ENCODE measurements at places on chromosomes 2 and 18.

- no peak for DNase-seq
These were observed 48.9 kb downstream of the BMP10 start for GRCh38 chr2:68822207-68822872.

DNA sequence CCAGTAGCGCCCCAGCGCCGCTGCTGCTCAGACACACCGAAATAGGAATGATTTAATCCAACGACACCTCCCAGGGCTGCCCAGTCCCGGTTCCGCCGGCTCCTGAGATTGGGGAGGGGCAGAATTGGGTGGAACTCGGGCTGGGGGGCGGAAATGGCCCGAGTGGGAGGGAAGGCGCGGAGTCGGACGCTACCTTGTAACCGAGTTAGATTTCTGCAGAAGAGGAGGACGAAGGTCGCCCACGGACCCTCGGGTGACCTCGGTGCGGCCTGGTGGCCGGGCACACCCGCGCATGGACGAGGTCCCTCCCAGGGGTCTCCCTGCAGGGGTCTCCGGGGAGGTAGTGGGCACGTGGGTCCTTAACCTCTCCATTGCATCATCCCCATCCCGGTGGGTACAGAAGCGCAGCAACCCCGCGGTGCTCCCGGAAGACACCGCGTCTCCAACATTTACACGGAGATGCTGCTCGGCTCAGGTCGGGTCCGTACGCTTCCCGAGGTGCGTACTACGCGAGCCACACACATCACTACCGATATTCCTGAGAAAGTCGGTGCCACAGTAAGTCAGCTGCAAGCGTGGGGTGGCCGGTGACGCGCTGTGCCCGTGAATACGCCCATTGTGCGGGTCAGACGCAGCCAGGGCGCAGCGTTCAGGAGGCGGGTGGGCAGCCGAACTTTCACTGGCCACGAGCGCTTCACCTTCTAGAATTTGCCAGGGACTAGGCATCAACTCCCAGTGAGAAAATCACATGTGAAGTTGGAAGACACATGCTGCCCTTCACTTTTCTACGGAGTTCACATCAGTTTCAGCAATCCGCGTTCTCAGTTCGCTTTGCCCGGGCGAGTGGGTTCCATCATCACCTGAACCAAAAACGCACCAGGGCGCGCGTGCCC, 3.0 kb downstream of the ZNF516 start:
- DNase-seq, result no peak

DNA sequence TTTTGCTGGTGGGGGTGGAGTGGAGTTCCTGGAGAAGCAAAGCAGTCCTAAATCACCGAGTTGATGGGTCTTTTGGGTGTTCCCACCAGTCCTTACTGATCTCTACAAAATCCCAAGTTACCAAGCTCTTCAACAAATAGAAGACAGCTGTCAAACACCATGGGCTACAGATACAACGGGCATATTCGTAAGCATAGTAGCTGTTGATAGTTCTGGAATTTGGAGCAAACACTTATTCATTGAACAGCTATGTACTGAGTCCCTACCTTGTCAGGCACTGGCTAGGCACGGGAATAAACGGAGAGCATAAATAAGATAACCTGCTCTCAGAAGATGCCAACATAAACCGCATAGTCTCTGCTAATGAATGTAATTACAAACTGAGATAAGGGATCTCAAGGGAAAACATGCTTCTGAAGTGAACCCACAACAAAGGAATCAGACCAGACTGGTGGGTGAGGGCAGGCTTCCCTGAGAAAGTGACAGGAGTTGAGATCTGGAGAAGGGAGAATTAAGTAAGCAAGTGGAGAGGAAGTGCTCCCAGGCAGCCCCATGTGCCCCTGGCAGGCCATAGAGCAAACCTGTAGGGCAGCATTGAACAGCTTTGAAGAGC, 947 bp upstream of the ANKRD44 start:
- no peak for DNase-seq

- DNase-seq, result peak; percentile 41
These were observed 4.0 kb upstream of the GPR17 start for GRCh38 chr2:127641846-127642507.

- no peak for DNase-seq
These were observed 20.2 kb downstream of the ZNF516 start for GRCh38 chr18:76474824-76475223.

- no peak for DNase-seq
These were observed at the start of gene HNMT for GRCh38 chr2:137964066-137964858. TSS of gene HNMT (plus strand) at chr2:137964473. CDS start at chr2:137964492, 19 bp downstream.

DNA sequence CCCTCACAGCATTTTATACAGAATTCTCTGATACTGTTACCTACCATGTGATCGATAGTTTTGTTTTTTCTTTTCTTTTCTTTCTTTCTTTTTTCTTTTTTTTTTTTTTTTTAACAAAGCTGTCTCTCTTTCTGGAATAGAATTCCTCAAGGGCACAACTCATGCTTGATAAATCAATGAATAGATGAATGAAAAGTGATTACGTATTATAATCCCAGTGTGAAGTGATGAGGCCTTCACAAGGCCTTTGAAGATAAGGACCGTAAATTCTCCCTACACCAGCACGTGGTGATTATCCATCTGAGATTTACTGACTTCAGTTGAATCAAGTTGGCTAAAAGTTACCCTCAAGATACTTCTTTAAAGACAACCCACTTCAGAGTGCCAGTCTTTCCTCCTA, 46.6 kb upstream of the RMDN2 start:
- DNase-seq, result no peak

GRCh38 chr2:177124371-177124770, 88.2 kb upstream of the HNRNPA3 start:
- DNase-seq, result no peak

- DNase-seq, result no peak
These were observed 86.0 kb downstream of the NRP2 start for GRCh38 chr2:205768341-205768740.

DNA sequence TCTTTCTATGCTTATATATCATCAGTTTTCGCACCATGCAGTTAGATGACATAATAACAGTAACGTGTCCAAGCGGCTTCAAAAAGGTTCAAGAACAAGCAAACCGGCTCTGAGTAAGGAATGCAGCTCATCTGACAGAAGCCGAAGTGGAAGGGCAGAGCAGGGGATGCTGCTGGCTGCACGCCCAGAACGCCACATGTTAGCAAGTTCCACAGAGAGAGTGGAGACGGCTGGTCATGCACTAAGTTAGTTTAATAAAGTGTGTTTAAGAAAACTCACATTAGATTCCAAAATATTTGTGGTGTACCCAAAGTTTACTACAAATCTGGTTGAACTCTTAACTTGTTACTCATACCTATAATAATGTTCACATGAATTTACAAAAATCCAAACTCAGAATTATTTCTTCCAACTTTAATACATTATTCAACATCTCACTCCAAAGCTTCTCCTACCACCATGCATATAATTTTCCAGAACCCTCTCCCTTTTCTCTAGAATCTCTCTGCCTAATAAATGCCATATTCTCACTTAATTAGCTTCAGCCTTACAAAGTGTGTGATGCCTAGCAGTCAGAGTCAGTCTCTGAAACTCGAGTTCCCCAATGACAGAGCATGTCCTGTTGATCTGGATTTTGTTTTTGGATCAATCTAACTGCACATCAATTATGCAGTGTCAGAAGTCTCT, 170.0 kb downstream of the DNAH7 start:
- no peak for DNase-seq

DNA sequence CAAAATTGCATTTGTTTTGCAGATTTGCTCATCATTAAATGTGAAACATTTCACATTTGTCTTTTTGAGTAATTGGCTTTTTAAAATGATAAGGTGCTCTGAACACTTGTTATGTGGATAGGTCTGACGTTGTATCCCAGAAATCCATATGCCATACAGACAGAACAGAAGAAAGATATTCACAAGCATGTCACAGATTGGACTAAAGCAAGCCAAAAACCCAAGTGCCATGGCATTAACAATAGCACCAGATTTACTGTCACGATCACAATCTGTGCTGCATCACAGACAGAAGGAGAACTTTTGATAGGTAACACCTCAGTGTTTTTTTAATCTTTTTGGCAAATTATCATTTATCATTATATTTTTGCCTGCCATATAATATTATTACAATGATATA, 272.6 kb downstream of the ARHGAP15 start:
- no peak for DNase-seq

DNA sequence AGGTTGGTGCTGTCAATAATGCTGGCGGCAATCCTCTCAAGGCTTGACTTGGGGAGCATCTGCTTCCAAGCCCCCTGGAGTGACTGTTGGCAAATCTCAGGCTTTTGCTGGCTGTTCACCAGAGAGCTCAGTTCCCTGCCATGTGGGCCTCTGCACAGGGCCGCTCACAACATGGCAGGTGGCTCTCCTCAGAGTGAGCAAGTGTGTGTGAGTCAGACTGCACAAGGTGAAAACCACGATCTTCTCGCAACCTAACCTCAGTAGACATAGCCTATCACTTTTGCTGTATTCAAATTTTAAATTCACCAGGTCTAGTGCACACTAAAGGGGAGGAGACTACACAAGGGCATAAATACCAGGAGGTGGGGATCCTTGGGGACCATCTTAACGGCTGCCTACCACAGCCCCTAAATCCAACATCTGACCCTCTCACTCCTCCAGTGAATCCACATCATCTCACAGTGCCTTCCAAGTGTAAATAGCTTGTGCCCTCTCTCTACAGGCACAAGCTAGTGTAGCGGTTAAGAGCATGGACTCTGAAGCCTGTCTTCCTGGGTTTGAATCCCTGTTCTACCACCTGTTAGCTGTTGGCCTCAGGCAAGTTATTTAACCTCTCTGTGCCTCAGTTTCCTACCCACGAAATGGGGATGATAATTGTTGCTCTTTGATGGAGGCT, 187.7 kb upstream of the CXCR4 start:
- peak; percentile 62 for DNase-seq

DNA sequence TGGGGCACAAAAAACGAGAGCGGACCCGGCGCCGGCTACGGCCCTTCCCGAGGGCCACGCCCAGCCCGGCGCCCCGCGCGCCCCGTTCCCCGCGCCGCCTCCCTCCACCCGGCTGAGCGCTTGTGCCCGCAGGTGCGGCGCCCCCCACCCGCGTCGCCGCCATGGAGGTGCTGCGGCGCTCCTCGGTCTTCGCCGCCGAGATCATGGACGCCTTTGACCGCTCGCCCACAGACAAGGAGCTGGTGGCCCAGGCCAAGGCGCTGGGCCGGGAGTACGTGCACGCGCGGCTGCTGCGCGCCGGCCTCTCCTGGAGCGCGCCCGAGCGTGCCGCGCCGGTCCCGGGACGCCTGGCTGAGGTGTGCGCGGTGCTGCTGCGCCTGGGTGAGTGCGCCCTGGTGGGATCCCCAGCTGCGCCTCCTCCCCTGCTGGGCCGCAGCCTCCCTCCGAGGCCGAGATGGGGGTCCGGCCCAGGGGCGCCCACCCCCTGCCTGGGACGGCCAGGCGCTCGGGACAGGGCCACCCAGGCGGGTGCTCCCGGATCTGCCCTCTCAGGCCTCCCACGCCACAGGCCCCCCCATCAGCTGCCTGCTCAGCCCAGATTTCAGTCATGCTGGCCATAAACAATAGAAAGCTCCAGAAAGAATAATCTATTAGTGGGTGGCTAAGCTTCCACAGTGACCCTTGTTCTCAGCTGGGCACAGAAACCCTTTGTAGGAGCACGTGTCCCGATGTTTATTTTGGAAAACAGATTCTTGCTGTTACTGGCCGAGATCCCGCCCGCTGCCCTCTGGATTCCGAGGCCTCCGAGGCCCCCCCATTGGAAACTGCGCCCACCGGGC, 997 bp downstream of the BOK start:
- no peak for DNase-seq

DNA sequence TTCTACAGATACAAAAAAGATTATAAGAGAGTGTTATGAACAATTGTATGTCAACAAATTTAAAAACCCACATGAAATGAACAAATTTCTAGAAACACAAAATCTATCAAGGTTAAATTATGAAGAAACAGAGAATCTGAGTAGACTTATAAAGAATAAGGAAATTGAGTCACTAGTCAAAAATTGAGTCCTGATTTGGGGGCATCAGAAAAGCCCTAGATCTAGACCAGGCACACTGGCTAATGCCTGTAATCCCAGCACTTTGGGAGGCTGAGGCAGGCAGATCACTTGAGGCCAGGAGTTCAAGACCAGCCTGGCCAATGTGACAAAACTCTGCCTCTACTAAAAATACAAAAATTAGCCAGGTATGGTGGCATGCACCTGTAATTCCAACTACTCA, 15.3 kb upstream of the SPR start:
- DNase-seq, result no peak

DNA sequence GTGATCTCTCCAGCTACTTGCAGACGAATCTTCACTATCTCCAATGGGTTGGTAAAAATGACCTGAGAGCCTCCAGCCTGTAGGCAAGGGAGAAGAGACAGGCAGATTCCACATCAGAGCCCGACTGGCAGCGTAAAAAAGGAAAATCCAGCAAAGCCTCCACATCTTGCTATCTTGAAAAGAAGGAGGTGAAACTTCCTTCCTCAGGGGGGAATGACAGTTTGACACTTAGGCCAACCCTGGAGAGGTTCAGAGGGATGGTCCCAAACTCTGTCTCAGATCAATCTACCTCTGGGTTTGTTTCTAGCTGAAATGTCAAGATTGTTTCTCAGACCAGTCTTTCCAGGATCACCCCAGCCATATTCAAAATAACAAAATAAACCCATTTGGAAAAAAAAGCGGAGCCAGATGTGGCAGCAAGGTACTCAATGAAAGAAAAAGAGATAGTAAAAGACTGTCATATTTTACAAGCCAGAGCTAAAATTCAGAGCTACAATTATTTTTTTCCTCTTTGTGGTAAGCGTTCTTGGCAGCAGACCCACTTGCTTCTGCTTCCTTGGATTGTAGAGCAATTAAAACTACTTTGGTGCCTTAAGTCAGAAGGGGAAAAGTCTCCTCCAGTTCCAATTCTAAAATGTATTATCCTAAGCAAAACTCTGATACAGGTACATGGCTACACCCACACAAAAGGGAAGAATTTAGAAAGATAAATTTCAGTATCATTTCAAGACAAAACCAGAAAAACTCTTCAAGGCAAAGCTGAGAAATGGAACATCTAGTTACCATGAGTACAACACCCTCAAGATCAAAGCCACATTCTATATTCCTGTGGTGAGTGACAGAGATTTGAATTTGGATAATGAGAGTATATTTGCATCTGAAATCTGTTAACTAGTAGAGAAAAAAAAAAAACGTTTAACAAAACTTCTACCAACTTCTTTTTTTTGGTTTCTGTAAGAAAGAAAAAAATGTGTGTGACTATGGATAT, 100.1 kb downstream of the SLC25A12 start:
- DNase-seq, result no peak

DNA sequence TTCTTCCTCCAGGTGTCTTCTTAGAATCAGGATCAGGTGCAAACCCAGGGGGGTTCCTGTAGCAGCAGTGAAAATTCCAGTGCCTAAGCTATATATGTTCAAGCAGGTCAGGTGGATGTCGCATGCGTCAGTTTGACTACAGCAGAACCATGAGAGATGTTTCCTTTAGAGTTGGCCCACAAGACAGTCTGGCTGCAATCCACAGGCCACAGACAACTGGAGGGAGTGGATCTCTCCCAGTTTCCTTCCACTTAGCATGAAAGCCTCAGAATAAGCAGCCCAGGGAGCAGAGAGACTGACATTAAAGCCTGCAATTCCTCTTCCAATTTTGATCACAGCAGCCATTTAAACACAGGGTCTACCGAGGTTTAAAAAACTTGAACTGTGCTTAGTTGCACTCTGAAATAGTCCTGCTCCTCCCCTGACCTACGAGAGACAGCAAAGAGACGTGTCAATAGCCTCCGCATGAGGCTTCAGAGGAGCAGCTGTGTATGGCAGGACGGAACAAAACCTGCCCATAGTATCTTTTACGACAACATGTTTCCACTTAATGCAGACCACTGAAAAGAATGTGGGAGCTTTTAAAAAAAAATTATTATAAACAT, 988 bp upstream of the KCNE4 start:
- DNase-seq, result no peak

- no peak for DNase-seq
These were observed 70.0 kb downstream of the FIGN start for GRCh38 chr2:163665817-163666216.

GRCh38 chr18:13077473-13077872, 86.3 kb downstream of the CEP192 start:
- DNase-seq, result no peak

Data from activated CD4-positive, alpha-beta memory T cell treated with anti-CD3 and anti-CD28 coated beads, Interleukin-2, amount 10 ng/mL, durations not matched to agents 7 days and 5 days (primary cell).